NCI-H1048 (cell line): ENCODE measurements at places on chromosomes 3 and 15.

- no peak for DNase-seq
These were observed 272.2 kb upstream of the NR2F2 start for GRCh38 chr15:96058103-96058851.

GRCh38 chr3:190362258-190362657 is 25.7 kb upstream of the CLDN16 start:
- no peak for DNase-seq

DNA sequence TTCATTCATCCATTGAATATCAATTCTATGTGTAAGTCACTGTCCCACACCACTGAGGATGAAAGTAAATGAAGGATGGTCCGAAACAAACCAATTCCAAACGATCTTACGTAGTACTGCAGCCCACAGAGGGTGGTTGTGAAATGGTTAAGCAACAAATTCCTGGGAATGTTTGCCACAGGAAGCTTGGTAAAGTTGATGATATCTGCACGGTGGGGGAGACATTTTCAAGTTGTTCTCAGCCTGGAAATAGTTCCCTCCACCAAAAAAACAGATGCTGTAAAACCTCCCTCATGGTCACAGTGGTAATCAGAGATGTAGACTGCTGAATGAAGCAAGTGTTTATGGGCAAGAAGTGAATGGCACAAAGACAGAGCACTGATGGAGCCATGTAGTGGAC is 35.9 kb upstream of the BNC1 start:
- DNase-seq, result no peak

DNA sequence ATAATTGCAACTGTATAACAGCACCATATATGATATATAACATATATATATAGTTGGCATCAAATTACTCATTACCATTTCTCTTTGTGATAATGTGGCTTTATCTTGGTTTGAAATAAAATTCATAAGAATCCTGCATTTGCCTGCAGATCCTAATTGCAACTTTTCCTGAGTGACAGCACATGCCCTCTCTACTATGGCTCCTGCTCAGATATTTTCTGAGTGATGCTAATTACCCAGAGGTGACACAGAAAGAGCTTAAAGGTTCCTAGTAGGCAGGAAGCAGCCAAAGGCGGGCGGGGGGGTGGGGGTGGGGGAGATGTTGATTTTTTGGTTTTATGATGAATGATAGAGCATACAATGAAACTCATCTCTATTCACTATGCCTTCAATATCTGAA is 370.6 kb downstream of the MFSD1 start:
- DNase-seq, result no peak

DNA sequence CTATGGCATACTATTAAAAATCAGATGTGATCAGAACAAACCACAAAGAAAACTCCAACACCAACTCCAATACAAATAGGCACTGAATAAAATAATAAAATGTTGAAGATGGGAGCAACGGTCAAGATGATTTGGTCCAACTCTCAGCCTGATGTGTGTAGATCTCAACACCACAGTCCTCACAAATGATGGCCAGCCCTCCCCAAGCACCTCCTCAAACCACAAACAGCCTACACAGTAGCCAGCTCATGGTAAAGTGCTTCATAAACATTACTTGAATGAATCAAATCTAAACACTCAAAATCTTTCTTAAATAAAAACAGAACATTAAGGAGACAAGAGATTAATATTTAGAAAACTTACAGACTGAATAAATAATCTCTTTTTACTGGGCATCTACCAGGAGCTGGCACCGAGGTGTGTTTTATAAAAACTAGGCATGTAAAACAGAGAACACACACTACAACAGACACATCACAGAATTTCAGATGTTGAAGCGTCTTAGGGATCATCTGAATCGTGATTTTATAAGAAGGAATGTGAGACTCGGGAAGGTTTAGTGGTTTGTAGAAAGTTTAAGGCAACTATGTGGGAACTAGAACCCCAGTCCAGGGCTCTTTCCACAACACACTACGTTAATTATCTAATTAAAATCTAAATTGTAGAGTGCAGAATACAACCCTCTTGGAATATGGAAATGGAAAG is 102.4 kb downstream of the MYLK start:
- no peak for DNase-seq

GRCh38 chr15:64029110-64029509 is 17.2 kb downstream of the DAPK2 start:
- DNase-seq, result no peak

- no peak for DNase-seq
These were observed 17.7 kb downstream of the SLC35G2 start for GRCh38 chr3:136836511-136837156.

GRCh38 chr3:16945330-16945729 is 60.6 kb downstream of the PLCL2 start:
- DNase-seq, result no peak
